ENCODE measurements at places on chromosomes 7 and 10.

DNA sequence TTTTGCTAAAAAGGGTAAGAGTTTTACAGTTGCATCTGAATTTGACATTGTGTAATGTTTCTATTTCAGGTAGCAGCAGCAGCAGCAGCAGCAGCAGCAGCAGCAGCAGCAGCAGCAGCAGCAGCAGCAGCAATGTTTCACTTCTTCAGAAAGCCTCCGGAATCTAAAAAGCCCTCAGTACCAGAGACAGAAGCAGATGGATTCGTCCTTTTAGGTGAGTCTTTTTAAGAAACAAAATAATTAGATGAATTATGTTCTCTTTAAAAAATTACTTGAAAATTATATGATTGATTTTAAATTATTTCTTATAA is 32.6 kb downstream of the UMAD1 start:
- no peak for DNase-seq
- peaks cover 30% of the 10 kb centered on the region for H3K4me1 ChIP-seq
- no peaks in the 10 kb centered on the region for H3K27me3 ChIP-seq
- no peak overlapping the region for H3K4me3 ChIP-seq
- peaks cover 40% of the 10 kb centered on the region for H3K36me3 ChIP-seq

GRCh38 chr7:139548302-139549028 is 25.0 kb downstream of the CLEC2L start:
- no peak overlapping the region for H3K27ac ChIP-seq
- DNase-seq, result no peak
- H3K27me3 ChIP-seq, result no peaks in the 10 kb centered on the region
- no peaks in the 10 kb centered on the region for H3K36me3 ChIP-seq

DNA sequence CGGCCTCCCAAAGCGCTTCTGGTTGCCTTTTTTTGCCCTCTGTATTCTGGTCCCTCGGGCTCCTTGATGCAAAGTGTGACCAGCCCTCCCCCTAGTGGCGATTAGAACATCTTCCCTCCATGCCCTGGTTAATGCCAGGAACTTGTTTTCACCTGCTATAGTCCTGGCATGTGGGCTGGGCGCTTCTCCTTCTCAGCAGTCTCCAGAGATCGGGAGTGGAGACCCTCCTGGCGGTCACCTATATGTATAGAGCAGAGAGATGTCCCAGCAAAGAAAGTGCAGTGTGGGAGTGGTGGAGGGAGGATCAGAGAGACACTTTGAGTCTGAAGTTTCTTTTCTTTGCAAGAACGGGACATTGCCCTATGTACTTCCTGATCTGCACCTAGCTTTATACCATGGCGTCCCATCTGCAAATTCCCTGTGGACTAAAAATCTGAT is 264.1 kb downstream of the OTUD1 start:
- peaks cover 2% of the 10 kb centered on the region for H3K36me3 ChIP-seq
- H3K4me1 ChIP-seq, result no peaks in the 10 kb centered on the region
- H3K27me3 ChIP-seq, result peaks cover 7% of the 10 kb centered on the region
- H3K4me3 ChIP-seq, result no peak overlapping the region

DNA sequence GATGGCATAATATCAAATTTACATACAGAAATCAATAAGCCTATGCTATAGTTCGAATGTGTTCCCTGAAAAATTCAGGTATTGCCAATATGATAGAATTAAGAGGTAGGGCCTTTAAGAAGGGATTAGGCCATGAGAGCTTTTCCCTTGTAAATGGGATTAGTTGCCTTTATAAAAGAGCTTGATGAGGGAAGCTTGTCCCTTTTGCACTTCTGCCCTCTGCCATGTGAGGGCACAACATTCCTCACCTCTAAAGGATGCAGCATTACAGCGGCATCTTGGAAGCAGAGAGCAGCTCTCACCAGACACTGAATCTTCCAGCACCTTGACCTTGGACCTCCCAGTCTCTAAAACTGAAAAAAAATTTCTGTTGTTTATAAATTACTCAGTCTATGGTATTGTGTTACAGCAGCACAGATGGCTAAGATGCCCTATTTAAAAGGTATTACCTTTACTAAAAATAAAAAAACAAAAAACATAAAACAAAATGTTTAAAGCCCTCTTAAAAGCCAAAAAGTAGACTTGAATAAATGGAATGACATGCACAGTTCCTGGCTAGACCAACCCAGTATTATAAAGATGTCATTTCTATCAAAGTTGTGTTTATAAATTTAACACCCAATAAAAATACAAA is 909.6 kb downstream of the REEP3 start:
- no peak for DNase-seq
- no peaks in the 10 kb centered on the region for H3K27me3 ChIP-seq
- no peak overlapping the region for H3K27ac ChIP-seq
- H3K4me1 ChIP-seq, result no peaks in the 10 kb centered on the region

DNA sequence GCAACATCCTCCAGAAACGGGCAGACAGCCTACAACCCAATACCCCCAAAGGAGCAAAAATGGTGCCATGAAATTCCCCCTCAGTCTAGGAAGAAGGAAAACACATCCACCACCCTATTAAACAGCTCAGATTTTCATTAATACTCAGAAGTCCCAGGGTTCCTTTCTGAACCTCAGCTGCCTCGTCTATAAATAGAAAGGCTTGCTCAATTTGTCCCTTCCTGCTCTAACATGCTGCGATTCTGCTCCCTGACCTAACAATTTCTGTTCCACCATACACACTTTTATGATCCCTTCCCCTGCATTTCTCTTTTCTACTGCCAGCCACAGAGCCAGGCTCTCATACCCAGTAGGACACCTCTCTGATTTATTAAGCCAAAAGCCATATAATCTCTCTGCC is 68.1 kb downstream of the MTERF1 start:
- no peak for DNase-seq
- H3K4me1 ChIP-seq, result no peaks in the 10 kb centered on the region
- no peaks in the 10 kb centered on the region for H3K27me3 ChIP-seq
- H3K36me3 ChIP-seq, result peaks cover 8% of the 10 kb centered on the region

- no peaks in the 10 kb centered on the region for H3K36me3 ChIP-seq
- no peak overlapping the region for H3K27ac ChIP-seq
- peaks cover 18% of the 10 kb centered on the region for H3K27me3 ChIP-seq
- no peak overlapping the region for H3K4me3 ChIP-seq
- no peaks in the 10 kb centered on the region for H3K4me1 ChIP-seq
Measured at GRCh38 chr7:35246819-35247218, 7.1 kb downstream of the TBX20 start.

GRCh38 chr7:28409716-28410627 is 2.3 kb upstream of the CREB5 start:
- H3K27ac ChIP-seq, result peak overlapping the region; percentile 83
- H3K4me1 ChIP-seq, result peaks cover 25% of the 10 kb centered on the region
- H3K27me3 ChIP-seq, result peaks cover 26% of the 10 kb centered on the region
- H3K36me3 ChIP-seq, result no peaks in the 10 kb centered on the region
- H3K4me3 ChIP-seq, result peak overlapping the region; percentile 90

GRCh38 chr10:60594476-60595051 is 183.7 kb upstream of the CDK1 start:
- H3K27me3 ChIP-seq, result no peaks in the 10 kb centered on the region
- H3K27ac ChIP-seq, result no peak overlapping the region
- peaks cover 6% of the 10 kb centered on the region for H3K4me1 ChIP-seq
- H3K4me3 ChIP-seq, result no peak overlapping the region
- H3K36me3 ChIP-seq, result peaks cover 10% of the 10 kb centered on the region

DNA sequence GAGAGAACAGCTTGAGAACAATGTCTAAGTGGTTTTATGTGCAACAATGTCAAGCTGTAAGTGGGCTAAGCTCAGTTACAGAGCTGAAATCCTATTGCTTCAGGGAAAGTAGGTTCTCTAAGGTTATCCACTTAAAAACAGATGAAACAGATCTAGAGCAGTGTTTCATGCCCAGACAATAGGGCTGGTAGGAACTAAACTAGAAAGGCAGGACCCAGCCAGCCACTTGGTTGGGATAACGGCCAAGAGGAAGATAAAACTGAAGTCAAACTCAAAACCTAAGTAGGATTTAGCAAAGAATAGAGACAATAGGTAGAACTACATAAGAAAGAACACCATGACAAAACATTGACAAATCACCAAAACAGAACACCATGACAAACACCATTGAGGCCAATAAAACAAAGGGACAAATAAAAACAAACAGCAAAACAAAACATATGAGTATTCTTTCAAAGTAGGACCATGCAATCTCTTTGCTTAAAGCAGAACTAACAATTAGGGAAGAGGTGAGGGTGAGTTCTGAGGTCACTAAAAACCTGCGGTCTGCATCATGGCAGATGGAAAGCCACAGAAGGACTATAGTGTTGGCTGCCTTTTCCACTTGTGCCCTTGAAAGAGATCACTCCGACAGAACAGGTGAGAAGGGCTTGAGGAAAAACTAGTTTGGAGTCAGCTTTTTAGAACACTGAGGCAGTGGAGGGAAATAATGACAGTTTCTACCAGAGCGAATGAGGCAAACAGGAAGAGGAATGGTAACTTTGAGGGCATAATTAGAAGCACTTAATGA is 81.0 kb downstream of the HGF start:
- DNase-seq, result no peak
- no peak overlapping the region for H3K4me3 ChIP-seq
- H3K27ac ChIP-seq, result no peak overlapping the region

DNA sequence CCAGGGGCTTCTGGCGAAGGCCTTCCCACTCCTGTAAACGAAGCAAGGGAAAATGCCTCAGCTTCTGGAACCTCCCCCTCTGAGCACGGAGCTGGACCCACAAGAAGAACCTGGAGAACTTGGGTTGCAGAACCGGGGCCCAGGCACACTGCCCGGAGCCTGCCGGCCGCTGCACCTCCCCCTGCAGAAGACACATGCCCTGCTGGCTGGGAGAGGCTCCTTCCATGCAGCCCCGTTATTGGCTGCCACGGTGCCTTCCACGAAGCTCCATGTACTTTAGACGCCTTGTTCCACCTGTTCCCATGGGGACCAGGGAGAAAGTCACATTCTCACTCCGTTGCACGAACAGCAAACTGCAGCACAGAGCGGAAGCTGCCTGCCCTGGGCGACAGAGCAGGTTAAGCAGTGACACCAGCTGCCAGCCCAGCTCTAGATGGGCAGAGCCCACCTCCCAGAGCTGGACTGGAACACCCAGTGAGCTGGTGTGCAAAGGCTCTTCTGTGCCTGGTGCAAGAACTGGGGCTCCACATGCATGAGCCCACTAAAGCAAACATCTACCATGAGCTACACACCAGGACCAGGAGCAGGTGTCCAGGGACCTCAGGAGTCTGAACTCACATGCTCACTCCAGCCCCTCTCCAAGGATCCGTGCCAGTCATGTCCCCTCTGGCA is 70.1 kb downstream of the TNS3 start:
- peaks cover 5% of the 10 kb centered on the region for H3K4me1 ChIP-seq
- H3K27me3 ChIP-seq, result no peaks in the 10 kb centered on the region
- H3K36me3 ChIP-seq, result peaks cover 10% of the 10 kb centered on the region
- no peak for DNase-seq
- H3K4me3 ChIP-seq, result no peak overlapping the region

GRCh38 chr7:127901895-127902703 is 129.1 kb downstream of the LRRC4 start:
- no peak for DNase-seq
- H3K27ac ChIP-seq, result peak overlapping the region; percentile 29
- no peak overlapping the region for H3K4me3 ChIP-seq
- H3K27me3 ChIP-seq, result no peaks in the 10 kb centered on the region
- peaks cover 48% of the 10 kb centered on the region for H3K4me1 ChIP-seq

DNA sequence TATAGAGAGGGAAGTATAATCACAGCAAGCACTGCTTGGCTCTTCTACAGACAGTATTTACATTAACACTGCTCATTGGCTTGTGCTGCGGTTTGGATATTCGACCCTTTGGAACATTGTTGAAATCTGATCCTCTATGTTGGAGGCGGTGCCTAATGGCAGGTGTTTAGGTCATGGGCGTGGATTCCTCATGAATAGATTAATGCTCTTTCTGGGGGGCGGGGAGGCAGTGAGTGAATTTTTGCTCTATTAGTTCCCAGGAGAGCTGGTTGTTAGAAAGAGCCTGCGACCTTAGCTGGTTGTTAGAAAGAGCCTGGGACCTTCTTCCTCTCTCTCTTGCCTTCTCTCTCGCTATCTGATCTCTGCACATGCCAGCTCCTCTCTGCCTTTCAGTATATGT is 77.3 kb upstream of the SVIL start:
- H3K4me1 ChIP-seq, result no peaks in the 10 kb centered on the region
- no peak overlapping the region for H3K27ac ChIP-seq
- no peak overlapping the region for H3K4me3 ChIP-seq

DNA sequence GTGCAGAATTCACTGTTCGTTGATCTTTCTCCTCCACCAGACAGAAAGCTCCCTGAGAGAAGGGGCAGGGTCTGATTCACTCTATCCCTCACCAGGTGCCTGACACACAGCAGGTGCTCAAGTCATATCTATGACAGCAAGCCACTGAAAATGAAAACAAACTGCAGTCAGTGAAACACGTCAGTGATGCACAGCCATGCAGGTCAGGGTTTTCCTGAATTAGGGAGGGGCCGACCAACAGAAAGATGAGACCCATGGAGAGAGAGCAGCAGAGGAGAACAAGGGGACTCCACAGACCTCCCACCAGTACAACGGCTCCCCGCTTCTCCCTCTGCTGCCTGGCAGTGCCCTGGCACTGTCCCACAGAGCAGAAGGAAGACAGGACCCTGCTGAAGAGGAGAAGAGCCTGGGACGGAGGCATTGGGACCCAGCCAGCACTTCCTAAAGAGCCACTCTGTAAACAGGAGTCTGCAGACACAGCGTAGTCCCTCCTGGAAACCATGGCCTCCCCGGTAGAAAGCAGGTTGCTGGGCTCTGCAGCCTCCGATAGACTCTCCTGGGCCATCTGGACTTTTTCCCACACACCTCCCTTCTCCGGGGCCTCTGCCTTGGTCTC is 50.3 kb downstream of the FAM53B start:
- H3K27ac ChIP-seq, result peak overlapping the region; percentile 76
- H3K4me1 ChIP-seq, result peaks cover 49% of the 10 kb centered on the region
- DNase-seq, result no peak
- H3K36me3 ChIP-seq, result peaks cover 17% of the 10 kb centered on the region
- no peak overlapping the region for H3K4me3 ChIP-seq

GRCh38 chr7:155709453-155709852 is 65.0 kb downstream of the RBM33 start:
- peaks cover 37% of the 10 kb centered on the region for H3K36me3 ChIP-seq
- no peaks in the 10 kb centered on the region for H3K27me3 ChIP-seq
- H3K4me1 ChIP-seq, result peaks cover 22% of the 10 kb centered on the region
- no peak overlapping the region for H3K4me3 ChIP-seq
- no peak overlapping the region for H3K27ac ChIP-seq

DNA sequence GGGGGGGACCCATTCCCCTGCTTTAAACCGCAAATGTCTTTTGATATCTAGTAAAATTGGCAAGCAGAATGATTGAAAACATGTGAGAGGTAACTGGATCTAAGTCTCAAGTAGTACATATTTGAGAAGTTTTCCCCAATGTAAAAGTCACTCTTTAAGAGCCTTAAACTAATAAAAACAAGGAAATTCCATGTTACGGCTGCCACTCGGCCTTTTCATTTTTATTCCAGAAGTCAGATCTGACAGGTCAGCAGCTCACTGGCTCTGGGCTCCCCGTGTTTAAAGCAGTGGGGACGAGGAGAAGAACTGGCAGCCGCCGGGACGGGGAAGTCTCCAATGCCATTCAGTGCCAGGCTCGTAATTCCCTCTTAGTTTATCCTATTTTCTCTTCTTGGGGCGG is 80.7 kb downstream of the CUX1 start:
- H3K27me3 ChIP-seq, result no peaks in the 10 kb centered on the region
- peaks cover 7% of the 10 kb centered on the region for H3K4me1 ChIP-seq
- no peaks in the 10 kb centered on the region for H3K36me3 ChIP-seq
- no peak for DNase-seq
